ENCODE measurements at places on chromosomes 1 and 21. TPM values are rescaled to one million over a fixed set of nuclear protein-coding genes. Genes with fewer than 3 reads are reported as not detected.

- no peak for DNase-seq
Observed at GRCh38 chr1:63888984-63889383, 115.2 kb downstream of the ROR1 start.

DNA sequence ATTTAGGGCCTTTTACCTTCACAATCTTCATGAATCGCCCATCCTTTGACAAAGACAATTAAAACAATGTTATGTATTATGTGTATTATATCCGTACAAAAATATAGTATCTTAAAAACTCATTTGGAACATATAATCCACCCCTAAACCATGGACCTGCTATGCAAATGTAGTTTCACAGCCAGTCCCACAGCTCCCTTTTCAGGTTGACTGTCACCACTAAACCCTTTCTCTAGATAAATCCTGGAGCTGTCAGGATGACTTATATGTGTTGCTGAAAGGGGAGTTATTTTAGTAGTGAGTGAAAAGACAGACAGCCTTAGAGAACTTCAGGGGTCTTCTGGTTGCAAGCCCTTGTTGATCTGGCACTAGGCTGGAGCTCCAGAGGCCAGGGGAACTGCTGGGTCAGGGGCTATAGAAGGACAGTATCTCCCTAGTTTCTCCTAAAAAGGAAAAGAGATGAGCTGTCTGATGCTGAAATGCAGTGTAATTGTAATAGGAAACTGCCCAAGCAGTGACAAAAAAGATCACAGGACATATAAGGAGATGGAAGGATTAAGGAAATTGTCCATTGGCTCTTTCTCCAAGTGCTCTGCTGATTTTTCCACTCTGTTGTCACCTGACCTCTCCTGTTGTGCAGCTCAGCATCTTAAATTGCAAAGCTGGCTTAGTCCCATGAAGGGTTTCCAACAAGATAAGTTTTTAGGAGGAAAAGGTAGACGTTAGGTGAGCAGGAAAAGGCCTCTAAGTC is 127.7 kb downstream of the S1PR1 start:
- DNase-seq = no peak

- DNase-seq = no peak
Observed at GRCh38 chr1:24470592-24470991, 32.0 kb upstream of the RCAN3 start.

- DNase-seq = peak; percentile 62
Observed at GRCh38 chr1:157193702-157194391, 55.7 kb upstream of the ETV3 start.

DNA sequence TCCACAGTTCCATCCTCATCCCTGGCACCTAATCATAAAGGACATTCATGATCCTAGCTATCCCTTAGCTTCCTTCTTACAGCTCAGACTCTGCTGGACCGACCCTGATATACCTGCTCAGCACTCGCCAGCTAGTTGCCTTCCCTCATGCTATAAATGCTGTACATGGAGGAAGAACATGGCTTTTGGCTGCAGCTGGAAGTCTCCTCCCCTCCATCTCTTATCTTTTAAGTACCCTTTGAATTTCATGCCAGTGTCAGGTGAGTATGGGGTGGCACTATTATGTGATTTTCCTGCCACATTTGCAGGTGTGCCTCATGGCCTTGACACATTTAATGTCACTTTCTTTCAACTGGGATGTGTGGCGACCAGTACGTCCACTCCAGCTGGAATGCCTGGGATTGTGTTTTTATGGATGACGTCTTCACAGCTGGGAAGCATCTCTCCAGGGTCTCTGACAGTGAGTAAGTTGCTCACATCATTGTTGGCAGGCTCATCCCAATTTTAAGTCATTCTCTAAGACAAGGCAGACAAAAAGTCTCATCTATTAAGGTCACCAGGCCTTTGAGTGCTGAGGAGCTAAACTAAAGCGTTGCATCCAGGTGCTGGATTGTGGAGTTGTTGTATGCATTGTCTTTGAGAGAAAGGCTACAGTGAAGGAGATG is 43.4 kb downstream of the RUNX1 start:
- DNase-seq = no peak

DNA sequence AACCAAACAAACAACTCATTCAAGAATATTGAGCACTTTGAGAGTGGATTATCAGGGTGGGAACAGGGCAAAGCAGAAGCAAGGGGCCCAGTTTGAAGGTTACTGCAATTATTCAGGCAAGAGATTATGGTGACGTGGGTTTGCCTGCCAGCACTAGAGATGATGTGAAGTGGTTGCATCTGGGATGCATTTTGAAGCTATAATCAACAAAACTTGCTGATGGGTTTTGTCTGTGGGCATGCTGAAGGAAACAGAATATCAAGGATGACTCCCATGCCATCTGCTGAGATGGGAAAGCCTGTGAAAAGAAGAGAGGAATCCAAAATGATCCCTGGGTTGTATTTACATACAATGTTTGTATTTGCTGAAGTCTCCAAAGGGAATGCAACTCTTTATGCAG is 224.3 kb upstream of the GREM2 start:
- no peak for DNase-seq

- DNase-seq = no peak
Observed at GRCh38 chr1:96944432-96945092, 223.0 kb downstream of the PTBP2 start.

GRCh38 chr1:75795703-75796193 is 934 bp upstream of the MSH4 start:
- DNase-seq = no peak

DNA sequence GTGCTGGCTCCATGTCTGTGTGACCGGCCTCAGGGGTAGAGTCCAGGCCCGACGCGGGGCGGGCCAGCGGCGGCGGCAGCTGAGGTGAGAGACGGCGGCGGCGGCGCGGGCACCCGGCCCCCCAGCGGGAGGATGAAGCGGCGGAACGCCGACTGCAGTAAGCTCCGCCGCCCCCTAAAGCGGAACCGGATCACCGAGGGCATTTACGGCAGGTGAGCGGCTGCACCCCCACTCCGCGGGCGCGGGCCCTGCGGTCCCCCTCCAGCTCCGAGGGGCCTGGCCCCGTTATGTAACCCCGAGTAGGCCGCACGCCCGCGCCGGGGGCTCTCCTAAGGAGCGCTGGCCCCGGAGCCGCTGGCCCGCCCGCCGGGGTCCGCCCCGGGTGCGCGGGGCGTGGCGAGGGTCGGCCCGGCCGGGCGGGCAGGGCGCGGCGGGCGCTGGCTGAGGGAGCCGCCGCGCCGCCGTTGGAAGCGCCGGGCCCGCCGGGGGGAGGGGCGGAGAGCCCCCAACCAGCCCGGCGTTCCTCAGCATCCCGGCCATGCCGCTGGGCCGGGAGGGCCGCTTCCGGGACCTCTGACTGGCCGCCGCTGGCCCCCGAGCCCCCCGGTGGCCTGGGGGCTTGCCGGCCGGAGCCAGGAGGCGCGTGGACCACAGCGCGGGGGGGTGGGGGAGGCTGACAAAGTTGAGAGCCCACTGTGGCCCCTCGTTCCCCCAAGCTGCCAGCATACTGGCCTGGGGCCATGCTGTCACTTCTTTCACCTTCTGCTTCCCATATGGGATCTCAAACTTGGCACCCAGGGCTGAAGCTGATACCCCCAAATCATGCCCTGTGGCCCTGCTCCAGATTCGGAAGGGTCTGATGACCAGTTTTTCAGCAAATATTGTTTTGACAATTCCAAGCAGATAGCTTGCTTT is 527 bp downstream of the MACO1 start:
- no peak for DNase-seq

- no peak for DNase-seq
Observed at GRCh38 chr1:230122366-230123279, 55.6 kb downstream of the GALNT2 start.

- DNase-seq = no peak
Observed at GRCh38 chr1:166031932-166032571, 134.7 kb downstream of the FAM78B start.

GRCh38 chr1:163168053-163168452 is 34.7 kb downstream of the RGS5 start:
- peak; percentile 63 for DNase-seq

- DNase-seq = no peak
Observed at GRCh38 chr1:94769551-94769950, 50.6 kb upstream of the SLC44A3 start.

GRCh38 chr1:107549152-107549810 is 408.4 kb downstream of the NTNG1 start:
- DNase-seq = no peak

DNA sequence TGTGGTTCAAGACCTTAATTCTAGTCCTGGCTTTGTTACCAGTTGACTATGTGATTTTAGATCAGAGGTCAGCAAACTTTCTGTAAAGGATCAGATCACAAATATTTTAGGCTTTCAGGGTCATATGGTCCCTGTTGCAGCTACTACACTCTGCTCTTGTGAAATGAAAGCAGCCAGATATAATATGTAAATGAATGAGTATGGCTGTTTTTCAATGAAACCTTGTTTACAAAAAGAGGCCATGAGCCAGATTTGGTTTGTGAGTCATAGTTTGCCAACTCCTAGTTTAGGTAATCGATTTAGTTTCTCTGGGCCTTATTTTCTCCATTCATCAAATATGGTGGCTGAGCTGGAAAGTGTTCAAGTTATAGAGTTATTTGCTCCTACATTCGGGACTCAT is 346.7 kb downstream of the NUF2 start:
- no peak for DNase-seq

- no peak for DNase-seq
Observed at GRCh38 chr1:232744847-232745246, 60.4 kb upstream of the MAP10 start.

DNA sequence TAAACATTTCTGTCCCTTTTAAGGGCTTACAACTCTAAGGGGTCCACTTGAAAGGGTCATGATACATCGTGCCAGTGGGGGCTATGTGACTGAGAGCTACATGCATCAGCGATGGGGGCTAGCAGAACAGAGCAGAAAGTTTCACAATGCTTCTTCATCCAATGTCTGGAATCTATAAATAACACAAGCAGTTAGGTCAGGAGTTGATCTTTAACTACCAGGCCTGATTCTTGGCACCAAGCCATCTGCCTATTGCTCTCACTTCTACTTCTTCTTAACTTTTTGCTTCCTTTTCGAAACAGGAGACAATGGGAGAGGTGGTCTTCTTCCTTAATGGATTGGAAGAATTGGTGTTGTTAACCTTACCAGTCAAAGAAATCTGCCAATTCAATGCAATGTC is 410.0 kb downstream of the TGFB2 start:
- no peak for DNase-seq

HENMT1 gene
- 12.3 TPM for total RNA-seq

TNFSF4 gene
- total RNA-seq = not detected

OR2L8 gene
- not detected for total RNA-seq

GPR25 gene
- not detected for total RNA-seq

FMO1 gene
- total RNA-seq = not detected

OTUD3 gene
- total RNA-seq = 3.5 TPM
